ENCODE measurements at places on chromosomes 7 and 10.

GRCh38 chr10:75037171-75038153 lies 74.0 kb upstream of the SAMD8 start:
- no peak for DNase-seq

DNA sequence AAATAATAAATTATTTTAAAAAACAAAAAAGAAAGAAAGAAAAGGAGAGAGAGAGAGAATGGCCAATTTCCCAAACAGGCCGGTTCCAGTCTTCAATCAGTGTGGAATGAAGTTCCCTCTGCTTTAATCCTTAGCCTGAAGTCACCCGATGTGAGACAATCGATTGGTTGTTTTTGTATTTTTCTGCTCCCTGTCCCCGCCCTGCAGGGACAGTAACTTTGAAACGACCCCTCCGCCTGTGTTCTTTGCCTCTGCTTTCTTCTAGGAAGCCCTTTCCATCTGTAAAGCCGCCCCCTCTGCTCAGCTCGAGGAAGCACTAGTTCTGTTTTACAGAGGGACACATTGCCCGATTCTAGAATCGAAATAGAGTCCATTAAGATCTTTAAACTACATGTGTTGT lies 33.4 kb downstream of the FOXL3 start:
- no peak for DNase-seq

- no peak for DNase-seq
Observed at GRCh38 chr10:112187527-112187926, 4.0 kb upstream of the GPAM start.

- DNase-seq = no peak
Observed at GRCh38 chr10:96152437-96152836, 22.3 kb downstream of the ZNF518A start.

GRCh38 chr10:132306864-132307751 lies 642 bp downstream of the STK32C start:
- DNase-seq = peak; percentile 49

- DNase-seq = no peak
Observed at GRCh38 chr10:77604941-77605351, 32.7 kb downstream of the KCNMA1 start.

DNA sequence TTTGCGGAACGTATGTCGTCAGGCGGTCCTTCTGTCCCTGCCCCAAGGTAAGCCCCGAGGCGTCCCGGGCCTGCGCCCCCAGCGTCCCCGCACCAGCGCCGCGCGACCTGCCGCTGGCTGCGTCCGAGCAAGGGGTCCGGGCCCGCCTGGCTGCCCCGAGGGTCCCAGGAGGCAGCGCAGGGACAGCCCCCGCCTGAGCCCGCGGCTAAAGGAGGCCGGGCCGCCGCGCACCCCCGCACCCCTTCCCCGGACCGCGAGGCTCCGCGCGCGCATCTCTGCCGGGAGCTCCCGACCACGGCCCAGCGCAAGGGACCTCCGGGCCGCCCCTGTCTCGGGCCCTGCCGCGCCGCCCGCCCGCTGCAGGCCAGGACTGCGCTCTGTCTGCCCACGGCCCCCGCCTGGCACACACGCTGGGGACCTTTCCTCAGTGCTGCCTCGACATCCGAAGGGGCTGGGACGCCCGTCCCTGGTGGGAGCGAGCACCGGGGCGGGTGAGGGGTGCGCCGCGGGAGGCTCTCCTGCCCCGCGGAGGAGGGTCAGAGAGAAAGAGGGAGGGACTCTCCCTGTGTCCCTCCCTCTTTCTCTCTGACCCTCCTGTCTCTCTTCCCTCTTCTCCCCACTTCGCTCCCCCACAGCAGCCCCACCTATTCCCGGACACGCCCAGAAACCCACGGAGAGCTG lies 25.0 kb downstream of the SHH start:
- DNase-seq = no peak

DNA sequence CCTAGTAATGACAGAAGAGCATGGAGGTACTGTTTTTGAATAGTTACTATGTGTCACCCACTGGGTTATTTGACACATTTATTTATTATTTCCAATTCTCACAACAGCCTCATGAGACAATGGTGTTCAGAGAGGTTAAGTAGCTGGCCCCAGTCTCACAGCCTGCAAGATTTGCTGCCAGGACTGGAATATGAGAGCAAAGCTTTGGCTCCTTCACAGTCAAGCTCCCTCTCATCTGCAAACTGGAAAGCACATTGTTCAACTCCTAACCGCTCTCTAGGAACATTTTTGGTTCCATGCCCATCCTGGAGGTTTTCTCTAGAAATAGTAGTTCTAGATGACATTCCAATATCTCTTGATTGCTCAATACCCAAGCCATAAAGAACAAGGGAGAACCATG lies 75.5 kb upstream of the CXCL12 start:
- DNase-seq = no peak

DNA sequence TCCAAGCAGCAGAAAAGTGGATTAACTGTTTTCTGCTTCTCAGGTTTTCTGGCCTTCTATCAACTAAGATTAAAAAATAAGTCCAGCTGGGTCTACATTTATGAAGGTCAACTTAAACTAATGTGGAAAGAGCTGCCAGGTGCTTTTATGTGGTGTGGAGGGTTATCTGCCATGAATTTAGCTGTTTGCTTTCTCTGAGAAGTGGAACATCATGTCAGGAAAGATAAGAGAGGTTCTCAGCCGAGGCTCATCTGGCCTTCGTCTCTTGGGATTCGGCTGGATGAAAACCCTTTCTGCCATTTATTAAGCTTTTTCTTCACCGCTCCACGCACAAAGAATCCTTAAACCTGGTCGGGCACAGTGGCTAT lies 5.5 kb downstream of the PTPRN2 start:
- DNase-seq = no peak

DNA sequence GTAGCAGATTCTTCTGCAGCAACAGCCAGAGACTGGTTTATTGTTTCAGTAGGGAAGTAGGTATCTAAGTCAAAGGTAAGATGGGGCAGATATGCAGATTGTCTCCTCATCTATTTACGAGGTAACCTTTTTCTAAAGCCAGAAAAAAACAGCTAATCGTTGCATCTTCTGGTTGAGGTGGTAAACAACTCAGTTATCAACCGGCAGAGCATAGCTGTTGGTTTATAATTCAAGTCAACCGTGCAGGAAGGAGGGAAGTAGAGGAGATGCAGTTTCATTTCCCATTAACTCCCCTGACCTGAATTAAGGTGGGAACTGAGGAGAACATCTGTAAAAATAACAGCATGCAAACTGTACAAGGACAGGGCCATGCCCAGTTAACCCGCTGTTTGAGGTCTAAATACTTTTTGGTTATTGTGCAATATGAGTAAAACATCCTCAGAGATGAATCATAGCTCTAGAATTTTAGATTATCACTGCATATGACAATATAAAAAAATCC lies 156.5 kb upstream of the ITGB1 start:
- DNase-seq = no peak

GRCh38 chr7:3201937-3202710 lies 98.9 kb upstream of the SDK1 start:
- DNase-seq = no peak

GRCh38 chr10:62085404-62085803 lies 183.2 kb downstream of the RTKN2 start:
- no peak for DNase-seq

GRCh38 chr10:110226543-110226925 lies 19.1 kb downstream of the MXI1 start:
- peak; percentile 91 for DNase-seq

DNA sequence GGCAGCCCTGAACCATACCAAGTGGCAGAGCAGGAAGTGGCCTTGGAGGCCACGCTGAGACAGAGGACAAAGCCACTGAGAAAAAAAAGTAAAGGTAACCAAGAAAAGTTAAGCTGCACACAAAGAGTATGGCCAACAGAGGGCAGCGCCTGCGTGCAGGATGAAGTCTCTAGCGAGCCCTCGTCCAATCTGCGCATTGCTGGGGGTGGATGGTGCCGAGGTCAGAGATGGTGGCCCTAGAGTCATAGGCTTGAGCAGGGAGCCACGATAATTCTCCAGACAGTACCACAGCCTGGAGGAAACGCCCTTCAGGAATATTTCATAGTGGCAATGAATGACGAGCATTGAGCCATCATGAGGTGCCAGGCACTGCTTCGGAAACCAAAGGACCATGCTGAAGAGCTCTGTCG lies 9.7 kb downstream of the ATP6V0E2 start:
- DNase-seq = peak; percentile 61

GRCh38 chr10:3310016-3310784 lies 137.6 kb upstream of the PITRM1 start:
- no peak for DNase-seq

DNA sequence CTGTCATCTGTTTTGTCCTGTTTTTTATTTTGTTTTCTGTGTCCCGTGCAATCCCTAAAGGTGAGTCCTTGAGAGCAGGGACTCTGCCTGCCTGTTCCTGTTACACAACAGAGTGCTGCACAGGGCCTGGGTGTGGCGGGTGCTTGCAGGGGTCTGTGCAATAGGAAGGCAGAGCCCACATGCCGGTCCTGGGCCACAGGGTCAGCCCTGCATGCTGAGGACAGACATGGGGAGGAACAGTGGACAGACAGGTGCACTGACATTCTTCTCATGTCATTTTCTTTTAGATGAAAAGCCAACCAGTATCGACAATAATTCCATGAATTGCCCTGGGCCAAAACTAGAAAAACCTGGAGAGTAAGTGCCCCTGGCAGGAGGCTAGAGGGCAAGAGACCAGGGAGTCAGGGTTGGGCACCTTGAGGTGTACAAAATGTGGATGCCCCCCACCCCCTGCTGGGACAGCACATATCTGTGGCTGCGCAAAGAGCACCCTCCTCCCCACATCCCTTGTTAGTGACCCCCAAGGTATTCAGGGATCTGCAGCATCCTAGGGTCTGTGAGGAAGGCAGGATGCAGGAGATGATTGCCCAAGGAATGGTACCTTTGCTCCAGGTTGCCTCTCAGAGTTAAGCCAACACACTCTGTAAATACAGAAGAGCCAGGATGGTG lies 19.9 kb downstream of the ANTXRL start:
- DNase-seq = no peak

GRCh38 chr10:84938117-84938905 lies 609.9 kb downstream of the CCSER2 start:
- DNase-seq = no peak

- no peak for DNase-seq
Observed at GRCh38 chr7:119888251-119888650, 384.7 kb upstream of the KCND2 start.

DNA sequence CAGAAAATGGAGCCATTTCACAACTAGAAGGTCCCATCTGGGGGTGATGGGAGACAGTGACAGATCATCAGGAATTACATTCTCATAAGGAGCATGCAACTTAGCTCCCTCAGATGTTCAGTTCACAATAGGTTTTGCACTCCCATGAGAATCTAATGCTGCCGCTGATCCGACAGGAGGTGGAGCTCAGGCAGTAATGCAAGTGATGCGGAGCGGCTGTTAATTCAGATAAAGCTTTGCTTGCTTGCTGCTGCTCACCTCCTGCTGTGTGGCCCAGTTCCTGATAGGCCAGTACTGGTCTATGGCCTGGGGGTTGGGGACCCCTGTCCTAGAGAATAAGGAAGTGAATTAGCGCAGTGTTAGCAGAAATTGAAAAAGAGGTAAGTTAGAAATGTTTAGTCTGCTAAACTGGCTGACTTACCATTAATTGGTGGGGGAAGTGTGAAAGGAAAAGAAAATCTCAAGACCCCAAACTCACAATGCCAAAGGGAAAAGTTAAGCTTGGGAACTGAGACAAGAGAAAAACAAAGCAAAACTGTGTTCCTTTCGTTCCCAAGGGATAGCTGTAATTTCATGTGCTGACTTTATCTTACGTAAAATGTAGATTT lies 76.4 kb downstream of the LYZL2 start:
- no peak for DNase-seq

- DNase-seq = no peak
Observed at GRCh38 chr7:114874170-114874569, 47.7 kb upstream of the MDFIC start.

DNA sequence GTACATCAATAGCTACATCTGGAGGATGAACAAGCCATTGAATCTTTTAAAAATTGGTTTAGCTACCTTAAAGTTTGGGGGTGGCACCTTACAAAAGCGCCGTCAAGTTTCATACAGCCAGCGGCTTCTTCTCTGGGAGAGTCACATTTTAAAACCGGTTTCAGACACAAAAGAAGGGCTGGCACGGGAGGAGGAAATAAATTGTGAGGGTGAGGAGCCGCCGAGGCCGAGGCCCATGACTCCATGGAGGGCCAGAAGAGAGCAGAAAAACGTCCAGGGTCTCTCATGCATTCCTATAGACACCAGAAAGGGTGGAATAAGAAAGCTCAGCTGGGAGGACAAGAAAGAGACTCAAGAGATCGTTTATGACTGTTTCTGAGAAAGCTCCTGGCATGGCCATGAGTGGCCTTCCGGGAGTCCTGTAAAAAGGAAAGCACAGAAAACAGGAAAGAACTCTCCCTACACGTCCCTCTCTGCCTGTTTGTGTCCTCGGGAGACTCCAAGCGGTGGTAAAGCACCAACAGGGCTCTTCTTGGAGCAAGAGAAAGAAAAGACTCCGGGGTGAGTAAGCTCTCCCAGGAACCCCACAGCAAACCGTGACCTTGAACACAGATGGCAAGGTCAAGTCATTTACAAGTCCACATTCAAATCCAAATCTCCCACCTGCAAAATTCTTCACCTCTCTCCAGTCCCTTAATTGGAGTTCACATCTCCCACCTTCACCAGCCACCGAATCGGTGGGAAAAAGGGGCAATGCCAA lies 1.8 kb downstream of the FRAT2 start:
- DNase-seq = no peak

- DNase-seq = no peak
Observed at GRCh38 chr7:1693991-1694524, 24.0 kb downstream of the ELFN1 start.

DNA sequence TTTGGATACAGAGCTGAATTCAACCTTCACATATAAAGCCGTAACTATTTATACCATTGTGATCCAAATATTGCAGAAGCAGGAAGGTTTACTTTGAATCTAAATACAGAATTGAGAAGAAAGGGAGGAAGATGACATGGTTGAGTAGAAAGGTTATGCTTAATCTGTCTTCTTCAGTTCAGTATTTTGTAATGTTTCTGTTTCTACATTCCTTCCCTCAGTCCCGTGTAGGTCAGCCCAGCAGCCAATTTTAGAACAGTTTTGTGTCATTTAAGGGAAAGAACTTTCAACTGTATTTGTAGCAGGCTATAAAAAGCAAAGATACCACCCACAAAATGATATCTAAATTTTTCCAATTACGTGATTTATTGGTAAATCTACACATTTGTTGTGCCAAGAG lies 97.4 kb downstream of the CPED1 start:
- DNase-seq = no peak

- no peak for DNase-seq
Observed at GRCh38 chr10:30151581-30152389, 92.4 kb upstream of the JCAD start.

- DNase-seq = no peak
Observed at GRCh38 chr10:133516057-133516456, 11.1 kb upstream of the CYP2E1 start.

GRCh38 chr10:110430340-110431273 lies 67.1 kb upstream of the DUSP5 start:
- no peak for DNase-seq
